Diencephalon (tissue), 1 donor: ENCODE measurements at places on chromosomes 2 and 18. TPM values are rescaled to one million over a fixed set of nuclear protein-coding genes. Genes with fewer than 3 reads are reported as not detected.

Gene C2orf72
- total RNA-seq: 46.1 TPM

Gene RTP5
- total RNA-seq: 13.8 TPM

Gene CCT4
- 152 TPM for total RNA-seq

Gene ELOA2
- total RNA-seq: not detected
